ENCODE measurements at places on chromosomes 5 and 9.

DNA sequence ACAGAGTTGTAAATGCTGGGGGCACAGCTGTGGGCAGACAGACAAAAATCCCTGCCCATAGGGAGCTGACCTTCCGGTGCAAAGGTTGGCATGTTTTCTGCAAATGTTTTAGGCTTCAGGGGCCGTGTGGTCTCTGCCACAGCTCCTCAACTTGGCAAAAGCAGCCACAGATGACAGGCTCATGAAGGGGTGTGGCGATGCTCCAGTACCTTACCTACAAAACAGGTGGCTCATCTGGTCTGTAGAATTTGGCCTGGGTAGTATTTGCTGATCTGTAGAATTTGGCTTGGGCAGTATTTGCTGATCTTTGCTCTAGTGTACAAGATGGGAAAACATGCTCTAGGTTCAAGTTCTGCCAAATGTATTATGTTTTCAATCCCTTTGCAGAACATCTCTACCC, 283.9 kb downstream of the GADD45G start:
- DNase-seq = no peak

GRCh38 chr5:139113892-139114291, 84.3 kb downstream of the SIL1 start:
- DNase-seq = no peak

DNA sequence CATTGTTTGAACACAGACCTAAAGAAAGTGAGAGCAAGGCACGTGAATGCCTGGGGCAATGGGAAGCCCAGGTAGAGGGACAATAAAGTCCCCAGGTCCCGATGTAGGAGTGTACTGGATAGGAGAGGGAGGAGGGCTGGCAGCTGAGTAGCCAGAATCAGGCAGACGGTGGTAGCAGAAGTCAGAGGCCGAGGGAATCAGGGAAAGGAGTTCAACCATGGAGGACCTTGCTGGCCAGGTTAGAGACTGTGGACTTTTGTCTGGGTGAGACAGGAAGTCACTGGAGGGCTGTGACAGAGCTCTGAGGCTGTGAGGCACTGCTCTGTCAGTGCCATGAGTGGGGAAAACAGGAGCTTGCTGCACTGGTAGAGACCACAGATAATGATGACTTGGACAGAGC, 248.2 kb downstream of the EFNA5 start:
- DNase-seq = no peak

- DNase-seq = no peak
Measured at GRCh38 chr5:175683921-175684320, 26.1 kb downstream of the HRH2 start.

DNA sequence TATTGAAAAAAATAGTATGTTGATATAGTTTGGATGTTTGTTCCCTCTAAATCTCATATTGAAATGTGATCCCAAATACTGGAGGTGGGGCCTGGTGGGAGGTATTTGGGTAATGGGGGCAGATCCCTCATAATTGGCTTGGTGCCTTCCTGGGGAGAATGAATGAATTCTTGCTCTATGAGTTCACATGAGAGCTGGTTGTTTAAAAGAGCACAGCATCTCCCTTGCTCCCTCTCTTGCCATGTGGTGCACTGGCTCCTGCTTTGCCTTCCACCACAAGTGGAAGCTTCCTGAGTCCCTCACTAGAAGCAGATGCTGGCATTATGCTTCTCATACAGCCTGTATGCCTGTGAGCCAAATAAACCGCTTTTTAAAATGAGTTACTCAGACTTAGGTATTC, 154.8 kb downstream of the ADAMTS6 start:
- DNase-seq = no peak

DNA sequence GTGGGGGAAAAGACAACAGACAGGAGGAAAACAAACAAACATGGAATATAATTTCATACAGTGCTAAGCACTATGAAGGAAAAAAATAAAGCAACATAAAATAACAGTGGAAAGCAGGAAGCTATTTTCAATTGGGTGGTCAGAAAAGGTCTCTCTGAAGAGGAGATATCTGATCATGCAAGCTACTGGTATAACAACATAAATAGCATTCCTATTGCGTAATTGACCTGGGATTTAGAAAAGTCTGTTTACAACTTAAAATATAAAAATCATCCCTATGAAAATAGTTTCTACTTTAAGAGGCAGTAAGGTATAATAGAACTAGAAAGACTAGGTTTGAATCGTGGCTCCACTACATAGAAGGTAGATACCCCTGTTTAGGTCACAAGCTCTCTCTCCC, 61.4 kb downstream of the FBXW11 start:
- no peak for DNase-seq

DNA sequence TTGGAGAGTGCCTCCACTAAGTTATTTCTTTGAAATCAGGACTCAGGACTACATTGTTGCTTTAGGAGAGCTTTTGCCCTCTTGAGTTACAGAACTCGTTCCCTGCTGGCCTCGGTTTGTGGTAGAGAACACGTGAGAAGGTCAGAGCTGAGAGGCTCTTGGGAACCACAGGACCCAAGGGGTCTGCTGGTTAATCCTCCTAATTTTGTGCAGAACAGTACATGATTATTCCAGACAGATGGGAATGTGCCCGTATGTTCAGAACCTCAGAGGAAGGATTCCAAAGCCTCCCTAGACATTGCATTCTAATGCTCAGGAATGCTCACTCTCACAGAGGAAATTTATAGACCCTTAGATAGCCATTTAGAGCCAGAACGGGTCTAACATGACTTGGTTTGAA, 25.2 kb upstream of the BASP1 start:
- no peak for DNase-seq

DNA sequence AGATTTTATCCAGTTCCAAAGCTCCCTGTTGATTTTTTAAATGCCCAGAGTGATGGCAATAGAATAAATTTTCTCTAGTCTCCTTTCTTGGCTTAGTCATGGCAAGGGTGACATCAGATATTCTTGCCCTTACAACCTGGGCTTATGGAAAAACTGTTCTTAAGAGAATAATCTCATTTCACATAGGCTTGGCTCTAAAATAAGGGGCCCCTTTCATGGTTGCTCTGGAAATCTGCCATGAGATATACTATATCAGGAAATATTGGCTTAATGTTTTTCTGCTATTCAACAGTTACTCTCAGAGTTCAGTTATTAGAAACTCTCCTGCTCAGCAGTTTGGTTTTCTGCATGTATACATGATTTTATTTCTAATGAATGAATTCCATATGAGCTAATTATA, 7.8 kb downstream of the HMHB1 start:
- DNase-seq = no peak

- no peak for DNase-seq
Measured at GRCh38 chr5:142982821-142983200, 212.6 kb downstream of the ARHGAP26 start.

DNA sequence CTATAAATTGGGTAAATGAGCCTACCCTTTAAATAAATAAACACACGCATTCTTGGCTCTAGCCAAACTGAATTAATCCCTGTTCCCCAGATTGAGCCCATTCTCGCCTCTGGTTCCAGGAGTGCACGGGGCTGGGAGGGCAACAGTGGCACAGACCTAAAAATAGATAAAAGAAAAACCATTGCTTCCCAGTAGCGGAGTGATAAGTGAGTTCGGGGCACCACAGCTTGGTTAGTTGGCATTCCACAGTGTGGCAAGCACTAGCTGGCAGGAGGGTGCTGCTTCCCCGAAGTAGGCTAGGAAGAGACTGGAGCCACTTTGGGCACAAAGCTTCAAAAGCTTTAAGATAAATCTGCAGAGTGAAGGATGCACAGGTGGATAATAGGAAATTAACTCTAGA, 322.2 kb upstream of the SGCD start:
- DNase-seq = no peak

DNA sequence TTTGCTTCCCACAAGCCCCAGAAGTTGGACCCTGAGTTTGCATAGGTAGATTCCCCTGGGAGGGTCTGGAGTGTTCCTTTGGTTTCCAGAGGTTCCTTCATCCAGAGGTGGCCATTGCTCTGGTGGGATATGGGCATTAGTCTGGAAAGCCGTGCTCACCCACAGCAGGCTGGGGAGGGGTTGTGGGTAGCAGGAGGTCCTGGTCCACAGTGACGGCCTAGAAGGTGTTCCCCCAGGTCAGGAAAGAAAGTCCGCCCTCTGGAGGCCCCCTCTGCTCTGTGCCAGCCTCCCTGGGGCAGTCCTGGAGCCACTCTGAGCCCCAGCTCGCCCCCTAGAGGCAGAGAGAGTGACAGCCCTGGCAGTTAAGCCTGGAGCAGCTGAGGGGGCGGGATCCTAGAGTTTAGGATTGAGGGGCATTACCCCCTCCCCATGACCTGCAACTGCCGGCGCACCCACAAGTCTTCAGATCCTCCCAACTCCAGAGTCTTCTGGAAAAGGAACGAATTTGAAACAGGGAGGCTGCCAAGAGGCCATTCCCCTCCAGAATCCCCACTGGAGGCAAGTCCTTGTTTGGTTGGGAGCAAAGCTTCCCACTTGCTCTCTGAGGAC, 36.8 kb downstream of the NDST1 start:
- peak; percentile 6 for DNase-seq

DNA sequence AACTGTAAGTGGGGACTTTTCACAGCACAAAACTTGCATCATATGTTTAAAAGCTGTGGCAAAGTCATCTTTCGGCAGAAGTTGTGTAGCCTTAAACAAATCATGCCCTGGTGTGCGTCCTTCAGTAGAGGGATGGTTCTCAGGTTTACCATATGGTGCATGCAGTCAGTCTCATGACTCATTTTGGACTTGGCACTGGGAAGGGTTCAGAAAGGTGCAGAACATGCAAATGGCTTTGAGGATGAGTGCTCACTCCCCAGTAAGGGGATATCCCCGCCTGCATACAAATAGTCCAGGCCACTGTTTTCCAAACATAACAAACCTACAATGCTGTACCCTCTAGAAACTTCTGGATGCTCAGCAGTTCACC, 260.3 kb downstream of the NDUFS4 start:
- no peak for DNase-seq

DNA sequence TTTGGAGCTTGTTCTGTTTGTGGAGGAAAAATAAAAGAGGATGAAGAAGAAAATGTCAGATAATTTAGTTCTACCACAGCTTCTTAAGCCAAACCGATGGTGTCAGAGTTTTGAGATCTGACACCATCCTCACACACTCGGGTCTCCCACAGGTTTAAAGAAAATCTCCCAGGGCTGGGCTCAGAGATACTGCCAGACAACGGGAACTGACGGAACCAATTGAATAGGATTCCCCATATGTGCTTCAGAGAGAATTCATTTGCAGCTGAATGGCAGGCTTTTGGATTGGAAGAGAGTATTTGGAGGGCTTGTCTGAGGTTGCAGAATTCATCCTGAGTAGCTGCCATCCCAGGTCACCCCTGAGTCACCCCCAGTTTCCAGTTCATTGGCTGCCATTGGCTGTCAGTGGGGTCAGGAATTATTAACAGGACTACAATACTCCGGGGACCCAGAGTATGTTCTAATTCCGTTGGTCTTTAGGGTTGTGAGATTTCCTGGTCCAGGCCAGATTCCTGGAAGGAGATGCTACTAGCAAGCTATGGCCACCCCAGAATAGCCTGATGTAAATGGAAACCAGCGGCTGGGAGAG, 131.3 kb downstream of the PDZD2 start:
- no peak for DNase-seq

- no peak for DNase-seq
Measured at GRCh38 chr5:150082889-150083288, 3.5 kb downstream of the CSF1R start.

GRCh38 chr5:107112216-107112615, 558.5 kb downstream of the EFNA5 start:
- DNase-seq = no peak

- no peak for DNase-seq
Measured at GRCh38 chr5:113293975-113294310, 140.8 kb downstream of the TSSK1B start.

- no peak for DNase-seq
Measured at GRCh38 chr5:36669015-36669651, 62.7 kb downstream of the SLC1A3 start.

- DNase-seq = no peak
Measured at GRCh38 chr5:158879993-158880392, 219.7 kb downstream of the EBF1 start.

GRCh38 chr5:114360816-114361723, 800 bp upstream of the KCNN2 start:
- DNase-seq = no peak

GRCh38 chr9:108960331-108960730, 26.1 kb downstream of the ABITRAM start:
- DNase-seq = no peak

DNA sequence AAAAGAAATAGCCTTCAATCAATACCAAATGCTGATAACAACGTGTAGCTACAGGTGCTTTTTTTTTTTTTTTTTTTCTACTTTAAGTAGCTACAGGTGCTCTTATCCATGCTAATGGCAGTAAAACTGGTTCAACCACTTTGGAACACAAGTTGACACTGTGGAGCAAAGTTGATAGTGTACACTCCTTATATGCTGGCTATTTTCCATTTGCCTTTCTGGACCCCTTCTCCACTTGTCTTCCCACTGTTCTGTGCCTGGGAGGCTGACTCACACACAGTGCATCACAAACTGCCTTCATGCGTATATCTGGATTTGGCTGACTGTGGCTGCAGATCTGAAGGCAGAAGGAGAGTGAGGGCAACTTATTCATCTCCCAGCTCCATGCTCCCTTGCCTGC, 247.9 kb downstream of the MSX2 start:
- DNase-seq = no peak

DNA sequence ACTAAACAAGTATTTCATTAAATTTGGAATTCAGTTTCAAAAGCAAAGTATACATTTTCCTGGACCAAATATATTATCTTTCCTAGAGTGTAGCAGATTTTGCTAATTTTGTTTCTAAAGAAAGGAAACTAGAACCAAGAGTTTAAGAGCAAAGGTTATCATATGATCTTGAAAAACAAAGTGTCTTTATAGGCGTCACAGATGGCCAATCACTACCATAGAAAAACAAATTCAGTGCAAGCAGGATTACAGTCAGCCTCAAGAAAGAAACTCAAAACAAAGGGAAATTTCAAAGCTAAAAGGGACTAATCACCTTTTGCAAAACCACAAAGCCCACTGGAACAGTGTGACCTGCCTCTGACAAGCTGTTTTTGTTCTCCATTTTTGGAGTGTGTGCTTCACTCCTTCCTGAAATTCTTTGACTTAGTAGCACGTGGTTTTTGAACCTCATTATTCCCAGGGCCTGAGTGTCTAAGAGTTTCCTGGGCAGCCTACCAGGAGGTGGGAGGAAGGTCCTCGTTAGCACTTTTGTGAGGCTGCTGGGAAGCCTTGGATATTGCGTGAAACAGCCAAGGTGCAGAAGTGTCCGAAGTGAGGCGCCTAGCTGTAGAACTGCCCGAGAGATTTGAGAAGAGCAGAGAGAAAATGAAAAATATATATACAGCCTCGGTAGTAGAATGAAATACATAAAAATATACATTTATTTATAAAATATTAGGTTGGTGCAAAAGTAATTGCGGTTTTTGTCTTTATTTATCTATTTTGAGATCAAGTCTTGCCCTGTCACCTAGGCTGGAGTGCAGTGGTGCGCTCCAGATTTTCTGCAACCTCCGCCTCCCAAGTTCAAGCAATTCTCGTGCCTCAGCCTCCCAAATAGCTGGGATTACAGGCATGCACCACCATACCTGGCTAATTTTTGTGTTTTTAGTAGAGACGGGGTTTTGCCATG, 246.1 kb downstream of the MARCHF11 start:
- DNase-seq = no peak

- no peak for DNase-seq
Measured at GRCh38 chr5:76294573-76294972, 108.5 kb upstream of the IQGAP2 start.

- DNase-seq = no peak
Measured at GRCh38 chr5:118208031-118208453, 780.3 kb downstream of the DTWD2 start.

- no peak for DNase-seq
Measured at GRCh38 chr5:152462021-152462721, 57.1 kb upstream of the NMUR2 start.

GRCh38 chr5:135376961-135377624, 21.9 kb downstream of the MACROH2A1 start:
- no peak for DNase-seq

- DNase-seq = no peak
Measured at GRCh38 chr9:4519604-4520003, 29.3 kb downstream of the SLC1A1 start.

Measured in NCI-H2227 treated with DMSO at 0.1 percent for 48 hours (cell line).